ENCODE measurements at places on chromosomes 5 and 9. TPM values are rescaled to one million over a fixed set of nuclear protein-coding genes. Genes with fewer than 3 reads are reported as not detected.

NKD2 gene
- not detected for polyA plus RNA-seq

DNA sequence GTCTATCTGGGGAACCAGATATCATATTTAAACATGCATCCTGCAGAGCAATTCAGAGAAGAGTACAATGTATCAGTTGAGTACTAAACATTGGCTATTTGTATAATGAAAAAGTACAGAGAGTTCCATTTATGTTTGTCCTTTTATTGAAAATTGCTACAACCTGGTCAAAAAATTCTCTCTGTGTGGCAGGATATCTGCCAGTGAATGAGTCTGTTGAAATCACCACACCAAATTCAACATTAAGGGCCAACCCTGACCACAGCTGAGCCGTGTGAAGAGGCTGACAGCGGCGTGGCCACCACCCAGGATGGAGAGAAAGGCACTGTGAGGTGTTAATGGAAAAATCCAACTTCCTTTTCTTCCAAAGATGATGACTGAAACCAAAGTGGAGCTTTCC is 422.7 kb upstream of the PIK3R1 start:
- DNase-seq = no peak

GRCh38 chr5:136699651-136700050 is 334.3 kb upstream of the TRPC7 start:
- DNase-seq = no peak

DNA sequence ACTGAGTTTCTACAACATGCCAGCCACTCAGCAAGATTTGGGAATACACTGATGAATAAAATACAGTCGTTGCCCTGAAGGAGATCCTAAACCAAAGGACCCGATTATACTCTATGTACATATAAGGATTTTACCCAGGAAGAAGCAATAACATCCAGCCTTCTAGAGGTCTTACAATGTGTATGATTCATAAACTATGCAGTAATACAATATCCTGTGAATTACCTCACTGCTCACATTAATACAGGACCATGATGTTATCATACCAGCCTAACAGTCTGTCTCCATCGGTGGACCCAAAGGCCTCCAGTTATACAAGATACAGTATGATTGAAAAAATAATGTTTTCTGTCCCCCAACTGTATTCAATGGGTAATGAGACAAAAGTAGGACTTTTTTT is 310.5 kb upstream of the TRPM3 start:
- no peak for DNase-seq

GRCh38 chr5:158502686-158503085 is 597.0 kb downstream of the EBF1 start:
- DNase-seq = no peak
